ENCODE measurements at places on chromosomes 1 and 21.

GRCh38 chr1:182614796-182615454 is 10.7 kb upstream of the RGS16 start:
- peak; percentile 56 for DNase-seq

DNA sequence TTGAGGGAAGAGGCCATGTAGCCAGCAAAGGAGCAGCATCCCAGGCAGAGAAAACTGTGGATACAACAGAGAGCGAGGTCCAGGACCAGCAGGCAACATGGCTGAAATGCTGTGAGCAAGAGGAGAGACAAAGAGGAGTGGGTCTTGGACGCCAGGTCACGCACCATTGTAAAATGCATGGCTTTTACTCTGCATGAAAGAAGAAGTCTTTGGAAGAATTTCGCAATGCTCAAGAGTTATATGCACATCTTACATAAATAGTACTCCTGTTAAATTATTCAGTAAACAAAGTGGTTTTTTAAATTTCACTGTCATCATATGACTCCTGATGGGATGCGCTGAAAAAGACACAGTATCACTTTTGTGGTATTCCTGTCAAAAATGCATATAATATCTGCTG is 3.5 kb downstream of the CD244 start:
- DNase-seq, result no peak

GRCh38 chr1:89369331-89369730 is 5.5 kb downstream of the GBP6 start:
- DNase-seq, result no peak

DNA sequence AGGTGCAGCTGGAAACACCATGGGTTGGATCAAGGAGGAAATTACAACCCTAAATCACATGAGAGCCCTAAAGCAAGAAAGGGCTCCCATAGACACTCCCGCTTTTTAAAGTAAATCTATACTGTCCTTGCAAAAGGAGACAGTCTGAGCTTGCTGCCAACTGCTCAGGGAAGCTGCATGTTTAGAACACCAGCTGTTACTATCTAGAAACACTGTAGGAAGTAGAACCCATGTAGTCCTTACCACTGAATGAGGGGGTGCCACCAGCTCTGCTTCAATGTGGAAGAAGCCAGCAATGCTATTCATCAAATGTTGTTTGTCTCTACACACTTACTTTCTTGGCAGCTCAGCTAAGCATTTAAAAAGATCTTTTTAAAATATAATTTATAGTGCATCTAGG is 79.8 kb downstream of the PIGK start:
- no peak for DNase-seq

DNA sequence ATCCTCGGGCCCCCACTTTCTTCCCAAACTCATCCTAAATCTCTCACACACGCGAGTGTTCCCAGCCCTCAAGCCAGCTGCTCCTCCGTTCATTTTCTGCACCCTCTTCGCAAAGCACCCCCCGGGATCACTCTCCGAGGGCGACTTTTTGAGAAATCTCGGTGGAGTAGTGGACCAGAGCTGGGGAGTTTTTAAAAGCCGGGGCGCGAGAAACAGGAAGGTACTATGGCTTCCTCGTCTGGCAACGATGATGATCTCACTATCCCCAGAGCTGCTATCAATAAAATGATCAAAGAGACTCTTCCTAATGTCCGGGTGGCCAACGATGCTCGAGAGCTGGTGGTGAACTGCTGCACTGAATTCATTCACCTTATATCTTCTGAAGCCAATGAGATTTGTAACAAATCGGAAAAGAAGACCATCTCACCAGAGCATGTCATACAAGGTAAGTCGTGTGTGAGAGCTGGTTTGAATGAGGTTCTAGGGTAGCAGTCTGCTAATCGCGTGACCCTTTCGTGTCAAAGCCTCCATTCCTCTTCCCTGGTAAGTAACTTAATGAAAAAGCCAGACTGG is 800 bp downstream of the DR1 start:
- DNase-seq, result peak; percentile 6

GRCh38 chr1:117069220-117069844 is 9.2 kb downstream of the TTF2 start:
- no peak for DNase-seq

DNA sequence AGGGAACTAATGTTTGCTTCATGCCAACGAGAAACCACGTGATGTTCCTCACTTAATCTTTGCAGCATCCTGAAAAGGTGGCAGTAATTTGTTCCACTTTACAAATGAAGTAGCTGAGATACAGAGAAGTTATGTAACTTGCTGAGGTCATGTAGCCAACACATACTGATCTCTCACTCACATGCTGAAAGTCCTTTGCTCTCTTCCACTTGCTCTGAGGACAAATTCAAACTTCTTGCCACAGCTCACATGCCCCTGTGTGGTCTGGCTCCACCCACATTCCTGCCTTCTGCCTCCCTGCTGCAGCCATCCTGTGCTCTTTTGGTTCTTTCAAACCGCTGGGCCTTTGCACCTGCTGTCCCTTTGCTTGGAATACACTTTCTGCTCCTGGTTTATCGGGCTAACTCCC is 55.4 kb downstream of the TMCO4 start:
- DNase-seq, result no peak

DNA sequence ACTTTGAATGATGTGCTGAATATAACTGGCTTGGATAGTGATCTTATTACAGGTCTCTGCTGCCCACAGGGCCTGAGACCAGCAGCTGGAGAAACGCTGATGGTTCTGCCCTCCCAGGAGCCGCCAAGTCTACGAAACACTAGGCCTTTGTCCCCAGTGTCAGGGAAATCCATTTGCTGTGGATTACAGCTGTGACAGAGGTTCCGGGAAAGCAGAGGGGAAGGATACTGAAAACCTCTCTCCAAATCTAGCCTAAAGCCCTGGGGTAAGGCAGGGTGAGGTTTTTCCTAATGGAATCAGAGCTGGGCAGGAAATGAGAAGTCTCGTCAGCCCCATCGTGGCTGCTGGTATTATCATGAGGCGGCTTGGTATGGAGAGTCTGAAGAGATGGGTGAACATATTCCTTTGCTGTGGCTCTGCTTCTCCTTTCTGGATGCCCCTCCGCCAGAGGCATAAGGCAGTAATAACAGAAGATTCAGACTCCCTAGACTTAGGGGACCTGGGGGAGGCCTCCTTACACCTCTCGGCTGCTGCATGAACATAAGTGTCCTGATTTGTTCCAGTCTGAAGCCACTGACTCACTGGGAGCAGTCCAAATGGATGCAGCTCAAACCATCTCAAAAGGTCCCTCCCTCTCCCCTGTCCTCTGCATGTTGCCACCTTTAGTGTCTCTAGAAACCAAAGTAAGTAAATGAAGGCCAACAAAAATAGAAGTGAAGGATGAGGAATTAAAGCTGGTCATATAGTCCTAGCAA is 48.1 kb downstream of the PHC2 start:
- no peak for DNase-seq

GRCh38 chr21:45930231-45930760 is 51.3 kb upstream of the COL6A1 start:
- DNase-seq, result no peak

Data from GM12892 (cell line).